ENCODE measurements at places on chromosomes 6 and 20.

GRCh38 chr6:168130697-168131371, 51.8 kb upstream of the FRMD1 start:
- no peak for DNase-seq

- peak; percentile 6 for DNase-seq
Observed at GRCh38 chr20:57748601-57749130, 38.9 kb upstream of the PMEPA1 start.

DNA sequence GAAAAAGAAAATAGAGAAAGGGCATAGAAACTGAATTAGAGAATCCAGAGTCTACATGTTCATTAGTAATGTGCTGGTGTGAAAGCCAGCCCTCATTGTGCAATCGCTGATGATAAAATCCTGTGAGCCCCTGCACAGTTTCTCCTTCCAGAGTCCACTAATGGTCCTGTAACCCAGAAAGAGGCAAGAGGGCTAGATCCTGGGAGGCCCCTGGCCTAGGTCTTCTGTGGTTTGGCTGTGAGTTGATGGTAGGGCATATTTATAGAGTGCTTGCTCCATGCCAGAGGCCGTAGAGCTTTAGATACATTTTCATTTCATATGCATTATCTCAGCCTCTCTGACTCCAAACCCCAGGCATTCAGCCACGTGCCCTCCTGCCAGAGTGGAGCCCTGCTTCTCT, 94.9 kb upstream of the MTHFD1L start:
- no peak for DNase-seq

DNA sequence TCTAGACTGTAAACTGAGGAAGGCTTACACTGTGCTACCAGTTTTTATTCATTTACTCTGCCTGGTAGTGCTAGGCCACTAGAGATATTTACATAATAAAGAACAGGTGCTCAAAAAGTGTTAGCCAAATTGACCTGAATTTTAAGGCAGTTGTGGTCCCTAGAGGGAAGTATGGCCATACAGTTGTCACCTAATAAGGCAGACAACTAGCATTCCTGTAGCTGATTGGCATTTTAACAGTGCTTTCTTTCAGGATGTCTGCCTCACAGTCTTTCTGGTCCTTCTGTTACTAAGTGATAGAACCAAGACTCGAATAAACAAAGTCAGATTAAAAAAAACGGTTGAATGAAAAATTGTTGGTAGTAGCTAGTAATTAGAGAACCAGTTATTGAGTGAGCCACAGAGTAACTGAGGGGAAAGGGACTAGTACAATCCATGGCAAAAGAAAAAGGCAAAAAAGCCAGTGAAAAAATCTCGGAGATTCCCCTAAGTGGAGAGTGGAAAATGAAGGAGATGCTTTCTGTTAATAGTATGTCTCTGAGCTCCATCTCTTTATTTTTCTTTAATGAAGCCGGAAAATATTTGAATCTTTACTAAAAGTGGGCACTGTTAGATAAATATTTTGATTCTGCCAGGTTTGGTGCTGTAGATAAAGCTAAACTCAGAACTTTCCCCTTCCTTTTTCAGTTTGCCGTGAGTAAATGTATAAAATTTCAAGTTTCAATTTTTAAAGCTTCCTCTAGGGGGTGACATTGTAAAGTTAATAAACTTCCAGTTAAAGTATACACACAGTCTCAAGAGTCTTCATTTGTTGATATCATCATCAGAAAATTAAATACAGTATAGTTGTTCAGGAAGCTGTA, 9.1 kb downstream of the VTA1 start:
- DNase-seq, result no peak

DNA sequence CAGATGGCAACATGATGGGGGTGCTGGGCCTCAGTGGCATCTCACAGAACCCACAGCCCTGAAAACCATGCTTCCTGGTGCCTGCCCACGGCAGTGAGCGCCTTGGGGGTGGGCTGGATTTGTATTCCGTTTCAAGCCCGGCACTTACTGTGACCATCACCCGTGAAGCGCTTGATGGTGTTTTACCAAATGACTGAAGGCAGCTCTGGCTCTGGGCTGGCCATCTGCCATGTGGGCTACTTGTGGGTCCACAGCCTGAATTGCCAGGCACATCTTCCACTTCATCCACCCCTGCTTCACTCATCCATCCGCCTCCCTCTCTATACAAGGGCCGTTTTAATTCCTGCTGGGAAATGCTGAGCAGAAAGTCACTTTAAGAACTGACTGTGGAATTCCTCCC, 250.9 kb upstream of the GMDS start:
- DNase-seq, result no peak

- no peak for DNase-seq
Observed at GRCh38 chr6:42326248-42326647, 108.6 kb upstream of the MRPS10 start.

- no peak for DNase-seq
Observed at GRCh38 chr6:19605624-19606023, 231.5 kb upstream of the ID4 start.

DNA sequence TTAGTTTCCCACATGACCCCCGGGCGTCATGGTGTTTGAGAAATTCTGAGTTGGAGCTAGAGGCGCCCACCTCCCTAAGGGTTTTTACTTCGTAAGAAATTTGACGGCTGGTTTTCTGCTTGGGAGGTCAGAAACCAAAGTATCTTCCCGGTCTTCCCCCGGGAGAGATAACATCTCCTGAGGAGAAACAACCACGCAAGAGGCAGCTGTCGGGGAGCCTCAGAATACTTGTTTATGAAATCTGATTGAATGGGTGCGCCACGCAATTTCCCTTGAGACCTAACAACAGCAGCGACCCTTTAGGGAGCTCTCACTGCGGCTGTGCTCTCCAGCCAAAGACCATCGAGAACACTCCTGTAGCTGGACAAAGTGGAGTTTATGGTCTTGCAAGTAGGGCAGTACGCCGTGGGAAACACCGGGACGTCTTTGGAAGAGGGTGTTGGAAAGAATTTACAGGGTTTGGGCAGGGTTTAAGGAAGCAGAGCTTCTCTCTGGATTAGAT, 608 bp upstream of the EIF2S2 start:
- DNase-seq, result no peak

All from stimulated activated CD8-positive, alpha-beta memory T cell treated with anti-CD3 and anti-CD28 coated beads, Interleukin-4, amount 100 ng/mL, for 4 hours (primary cell).